ENCODE measurements at places on chromosomes 16 and 17.

DNA sequence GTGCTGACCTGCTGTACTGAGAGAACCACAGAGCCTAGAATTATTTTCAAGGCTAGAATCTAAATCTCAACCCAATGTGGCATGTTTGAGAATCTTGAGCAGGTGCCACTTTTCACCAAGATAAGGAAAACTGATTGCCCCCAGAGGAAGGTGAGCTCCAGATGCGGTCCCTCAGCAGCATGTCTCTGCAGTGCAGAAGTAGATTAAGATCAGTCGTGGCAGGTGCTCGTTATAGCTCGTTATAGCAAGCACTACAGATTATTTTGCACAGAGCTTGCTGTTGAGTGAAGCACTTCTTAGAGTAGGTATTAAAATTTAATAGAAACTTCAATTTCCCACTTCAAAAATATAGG lies 176.0 kb downstream of the AATF start:
- H3K36me3 ChIP-seq, result peaks cover 48% of the 10 kb centered on the region
- H3K27me3 ChIP-seq, result no peaks in the 10 kb centered on the region
- H3K4me3 ChIP-seq, result no peak overlapping the region
- no peaks in the 10 kb centered on the region for H3K4me1 ChIP-seq

DNA sequence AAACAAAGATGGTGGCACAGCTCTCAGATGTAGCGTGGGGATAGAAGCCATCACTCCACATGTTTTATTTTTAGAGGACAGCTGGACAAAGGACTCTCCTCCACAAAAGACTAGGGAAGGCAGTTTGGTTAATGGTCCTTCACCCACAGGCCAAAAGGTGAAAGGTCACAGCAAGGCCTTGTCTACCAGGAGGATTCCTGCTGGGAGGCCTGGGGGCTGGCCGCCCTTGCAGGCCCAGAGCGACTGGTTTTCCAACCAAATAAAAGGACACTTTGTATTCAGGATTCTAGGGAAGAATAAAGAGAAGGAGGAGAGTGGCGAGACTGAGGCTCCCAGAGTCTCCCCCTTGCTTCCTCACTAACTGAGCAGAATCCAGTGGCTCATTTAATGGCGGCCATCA lies 94.3 kb downstream of the AXIN2 start:
- H3K27ac ChIP-seq, result no peak overlapping the region
- no peak overlapping the region for H3K4me3 ChIP-seq
- H3K36me3 ChIP-seq, result no peaks in the 10 kb centered on the region
- DNase-seq, result no peak

- H3K27me3 ChIP-seq, result no peaks in the 10 kb centered on the region
- peaks cover 23% of the 10 kb centered on the region for H3K36me3 ChIP-seq
- no peak overlapping the region for H3K4me3 ChIP-seq
- H3K4me1 ChIP-seq, result peaks cover 34% of the 10 kb centered on the region
- no peak for DNase-seq
These were observed 2.4 kb downstream of the BRICD5 start for GRCh38 chr16:2208308-2208707.

GRCh38 chr17:28334171-28334570 lies 1.1 kb downstream of the IFT20 start:
- no peaks in the 10 kb centered on the region for H3K27me3 ChIP-seq
- DNase-seq, result no peak
- no peaks in the 10 kb centered on the region for H3K36me3 ChIP-seq

- no peak for DNase-seq
- H3K4me1 ChIP-seq, result no peaks in the 10 kb centered on the region
- no peaks in the 10 kb centered on the region for H3K36me3 ChIP-seq
- no peak overlapping the region for H3K4me3 ChIP-seq
- H3K27me3 ChIP-seq, result no peaks in the 10 kb centered on the region
These were observed 8.1 kb upstream of the SLC6A4 start for GRCh38 chr17:30243568-30243967.

DNA sequence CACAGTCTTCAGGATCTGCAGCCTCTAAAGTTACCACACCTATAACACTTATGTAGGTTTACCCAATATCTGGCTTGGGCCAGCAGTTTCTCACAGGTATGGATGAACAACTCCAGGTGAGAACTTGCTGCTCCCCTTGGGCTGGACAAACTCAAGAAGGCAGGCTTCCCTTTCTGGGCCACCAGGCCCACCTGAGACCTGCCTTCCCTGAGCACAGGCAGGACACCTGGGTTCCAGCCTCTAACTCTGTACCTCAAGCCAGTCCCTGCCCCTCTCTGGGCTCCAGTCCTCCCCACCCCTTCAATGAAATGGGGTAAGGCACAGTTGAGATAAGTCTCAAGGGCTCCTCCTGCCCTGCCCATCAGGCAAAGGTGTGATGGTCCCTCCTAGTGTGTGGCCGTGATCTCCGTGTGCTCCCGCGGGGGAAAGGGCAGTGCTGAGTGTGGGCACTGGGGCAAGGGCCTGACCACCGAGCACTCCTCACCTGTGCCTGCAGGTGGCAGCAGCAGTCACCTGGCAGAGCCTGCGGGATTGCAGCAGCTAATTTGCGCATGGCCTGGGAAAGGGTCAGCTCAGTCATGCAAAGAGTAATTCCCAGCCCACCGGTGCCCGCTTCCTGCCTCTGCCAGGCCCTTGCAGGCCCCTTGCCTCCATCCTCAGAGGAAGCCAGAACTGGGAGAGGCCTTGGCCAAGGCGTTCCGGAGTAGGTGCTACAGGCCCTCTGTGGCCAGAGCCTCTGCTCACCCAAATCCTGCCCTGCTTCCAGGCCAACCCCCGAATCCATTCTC lies 28.2 kb upstream of the ADGRG1 start:
- H3K36me3 ChIP-seq, result no peaks in the 10 kb centered on the region
- H3K27me3 ChIP-seq, result no peaks in the 10 kb centered on the region
- no peaks in the 10 kb centered on the region for H3K4me1 ChIP-seq
- no peak overlapping the region for H3K27ac ChIP-seq
- no peak overlapping the region for H3K4me3 ChIP-seq
